Liver (tissue), 10 donors: ENCODE measurements at places on chromosomes 1 and 21. TPM values are rescaled to one million over a fixed set of nuclear protein-coding genes. Genes with fewer than 3 reads are reported as not detected.

DNA sequence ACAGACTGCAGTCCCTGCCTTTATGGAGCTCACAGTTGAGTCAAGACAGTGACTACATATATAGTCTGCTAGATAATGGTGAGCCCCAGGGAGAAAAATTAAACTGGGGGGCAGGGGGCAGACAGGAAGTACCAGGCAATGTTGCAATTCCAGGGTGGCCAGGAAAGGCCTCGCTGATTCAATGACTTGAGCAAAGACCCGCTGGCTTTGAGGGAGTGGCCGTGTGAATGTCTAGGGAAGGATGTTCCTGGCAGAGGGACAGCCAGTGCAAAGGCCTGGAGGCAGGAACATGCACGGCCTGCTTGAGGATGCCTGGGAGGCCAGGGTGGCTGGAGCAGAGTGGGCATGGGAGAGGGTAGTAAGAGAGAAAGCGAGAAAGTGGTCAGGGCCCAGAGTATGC is 23.0 kb upstream of the EPHA8 start:
- no peak for DNase-seq

DNA sequence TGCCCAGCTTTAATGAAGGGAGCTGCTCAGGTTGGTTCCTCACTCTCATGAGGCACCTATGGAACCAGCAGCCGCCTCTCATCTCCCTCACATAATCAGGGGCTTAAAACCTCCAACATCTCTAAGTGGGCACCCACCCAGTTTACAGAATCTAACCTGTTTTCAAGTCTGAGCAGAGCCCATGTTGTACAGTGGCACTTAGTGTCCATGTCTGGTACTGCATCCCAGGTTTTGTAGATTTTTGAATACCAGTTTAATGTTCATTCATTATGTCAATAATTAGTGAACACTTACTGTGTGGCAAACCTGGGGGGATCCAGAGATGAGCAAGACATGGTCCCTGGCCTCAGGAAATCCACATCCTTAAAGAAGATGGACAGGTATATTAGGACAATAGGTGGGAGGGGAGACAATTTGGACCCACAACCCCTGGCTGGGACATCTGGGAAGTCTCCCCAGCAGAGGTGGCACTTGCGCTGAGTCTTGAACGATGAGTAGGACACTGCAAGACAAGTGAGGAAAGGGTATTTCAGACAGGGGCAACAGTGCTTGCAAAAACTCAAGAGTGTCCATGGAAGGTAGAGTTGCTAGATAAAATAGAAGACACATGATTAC is 83.3 kb downstream of the LACTBL1 start:
- DNase-seq: no peak

- DNase-seq: peak; percentile 60
Observed at GRCh38 chr1:10796029-10796944, at the start of gene CASZ1. TSS of gene CASZ1 (minus strand) at chr1:10796646. CDS start at chr1:10693889, 102,757 bp downstream.

Gene GCLM
- total RNA-seq: 8.9 TPM

Gene SMCP
- not detected for total RNA-seq

- no peak for DNase-seq
Observed at GRCh38 chr1:65963156-65963888, 170.6 kb downstream of the PDE4B start.

Gene NPPB
- total RNA-seq: not detected

GRCh38 chr1:88455621-88456256 is 228.3 kb upstream of the PKN2 start:
- DNase-seq: no peak

- no peak for DNase-seq
Observed at GRCh38 chr1:93129507-93130099, 50.5 kb downstream of the MTF2 start.

Gene SLAMF9
- total RNA-seq: 0.25 TPM

DNA sequence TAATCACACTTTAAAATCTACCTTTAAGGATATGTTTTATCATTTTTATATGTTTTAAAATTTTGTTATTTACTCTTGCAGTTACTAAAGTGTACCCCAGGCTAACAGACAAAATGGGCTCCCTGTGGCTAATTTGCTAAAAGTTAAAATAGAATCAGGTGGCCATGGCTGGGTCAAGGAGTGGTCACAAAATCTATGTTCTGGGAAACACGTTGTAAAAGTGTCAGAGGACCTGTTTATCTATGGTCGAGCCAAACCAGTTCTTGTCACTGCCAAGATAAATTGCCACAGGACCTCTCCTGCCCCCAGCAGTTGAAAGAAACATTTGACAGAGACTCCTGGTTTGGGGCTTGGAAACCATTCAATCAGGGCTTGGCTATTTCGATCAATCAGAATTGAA is 21.2 kb upstream of the TTLL7 start:
- DNase-seq: no peak

Gene PROX1
- 101 TPM for total RNA-seq

Gene CR1
- total RNA-seq: 16.7 TPM

- DNase-seq: peak; percentile 57
Observed at GRCh38 chr1:18901147-18901951, 1.0 kb downstream of the ALDH4A1 start.

Gene C1orf87
- total RNA-seq: not detected

GRCh38 chr1:17957588-17958267 is 149.9 kb upstream of the IGSF21 start:
- no peak for DNase-seq

DNA sequence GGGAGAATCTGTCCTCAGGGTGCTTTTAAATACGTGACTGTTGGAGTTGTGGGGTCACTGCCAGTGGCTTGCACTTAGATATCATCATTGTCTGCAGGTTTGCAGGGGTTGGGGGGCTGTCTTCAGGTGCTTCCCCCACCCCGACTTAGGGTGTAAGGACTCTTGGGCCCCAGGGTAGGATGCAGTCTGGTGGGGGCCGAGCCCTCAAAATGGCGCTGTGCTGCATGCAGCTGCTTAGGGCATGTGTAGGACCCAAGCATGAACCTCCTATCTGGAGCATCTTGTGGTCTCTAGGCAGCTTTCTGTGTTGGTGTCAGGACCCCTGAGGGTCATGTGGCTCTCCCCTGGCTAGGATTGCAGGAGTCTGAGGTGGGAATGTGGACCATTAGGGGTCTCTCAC is 55.6 kb upstream of the B3GALT2 start:
- DNase-seq: no peak

Gene SPSB1
- 19.1 TPM for total RNA-seq

GRCh38 chr1:31155216-31155806 is 84.4 kb downstream of the NKAIN1 start:
- peak; percentile 71 for DNase-seq

DNA sequence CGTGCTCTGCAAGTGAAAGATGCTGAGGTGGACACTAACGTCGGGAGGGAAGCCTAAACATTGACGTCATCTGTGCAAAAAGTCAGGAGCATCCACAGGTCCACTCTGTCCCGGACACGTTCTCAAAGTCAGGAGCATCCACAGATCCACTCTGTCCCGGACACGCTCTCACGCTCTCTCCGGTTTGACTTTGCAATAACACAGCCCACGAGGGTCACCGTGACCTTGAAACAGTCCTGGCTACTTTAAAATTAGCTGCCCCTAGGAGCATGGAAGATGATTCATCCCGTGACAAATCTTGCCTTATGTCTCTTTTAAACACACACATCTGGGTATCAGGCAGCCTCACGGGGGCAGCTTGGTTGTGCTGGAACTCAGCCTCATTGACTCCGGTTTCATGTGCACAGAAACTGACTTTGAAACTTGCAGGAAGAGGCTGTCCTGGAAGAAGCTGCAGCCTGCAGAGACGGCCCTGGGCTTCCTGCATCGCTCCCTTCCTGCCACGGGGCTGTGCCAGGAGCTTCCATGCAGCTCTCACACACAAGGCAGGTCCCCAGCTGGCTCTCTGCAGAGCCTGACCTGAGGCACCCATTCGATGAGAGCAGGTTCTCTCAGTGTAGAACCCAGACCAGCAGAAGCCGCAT is 18.1 kb upstream of the COL18A1 start:
- no peak for DNase-seq

DNA sequence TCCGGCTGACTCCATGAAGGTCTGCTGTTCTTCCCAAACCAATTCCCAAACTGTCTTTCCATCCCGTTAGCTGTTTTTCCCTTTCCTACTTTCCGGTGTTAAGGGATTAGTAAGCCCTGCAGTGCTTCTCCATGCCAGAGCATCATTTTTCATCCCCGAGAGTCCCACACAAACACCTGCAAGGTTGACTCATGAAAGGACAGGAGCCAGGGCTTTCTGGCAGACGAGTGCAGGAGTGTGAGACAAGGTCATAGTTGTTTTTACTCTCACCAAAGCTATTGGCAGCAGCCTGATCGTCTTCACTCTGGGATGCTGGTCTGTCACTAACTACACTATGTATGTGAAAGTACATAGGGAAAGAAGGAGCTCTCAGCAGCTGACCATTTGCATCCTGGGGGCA is 10.2 kb upstream of the BECN2 start:
- no peak for DNase-seq

- DNase-seq: peak; percentile 57
Observed at GRCh38 chr1:198935306-198935921, 296.6 kb downstream of the PTPRC start.

Gene MARCKSL1
- 20.3 TPM for total RNA-seq

Gene LORICRIN
- total RNA-seq: not detected

- DNase-seq: no peak
Observed at GRCh38 chr1:236407059-236407458, 13.0 kb downstream of the EDARADD start.

DNA sequence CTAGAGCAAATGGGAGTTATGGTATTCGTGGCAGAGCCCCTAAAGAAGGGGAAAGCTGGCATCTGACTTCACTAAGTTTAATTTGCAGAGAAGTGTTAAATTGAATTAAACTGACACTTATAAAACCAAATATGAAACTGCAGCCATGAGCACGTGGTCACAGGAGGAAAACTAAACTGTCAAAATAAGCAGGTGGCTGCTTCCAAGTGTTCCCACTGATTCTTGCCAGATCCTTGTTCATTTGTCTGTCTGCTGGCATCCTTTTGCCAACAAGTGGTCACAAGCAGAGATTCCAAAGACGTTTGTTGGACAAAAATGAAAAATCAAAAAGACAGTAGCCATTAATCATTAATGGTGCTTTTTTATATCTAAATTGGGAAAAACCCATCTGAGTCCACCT is 6.5 kb upstream of the CELA2B start:
- DNase-seq: no peak

Gene NKAIN1
- not detected for total RNA-seq

Gene HORMAD1
- 0.92 TPM for total RNA-seq

DNA sequence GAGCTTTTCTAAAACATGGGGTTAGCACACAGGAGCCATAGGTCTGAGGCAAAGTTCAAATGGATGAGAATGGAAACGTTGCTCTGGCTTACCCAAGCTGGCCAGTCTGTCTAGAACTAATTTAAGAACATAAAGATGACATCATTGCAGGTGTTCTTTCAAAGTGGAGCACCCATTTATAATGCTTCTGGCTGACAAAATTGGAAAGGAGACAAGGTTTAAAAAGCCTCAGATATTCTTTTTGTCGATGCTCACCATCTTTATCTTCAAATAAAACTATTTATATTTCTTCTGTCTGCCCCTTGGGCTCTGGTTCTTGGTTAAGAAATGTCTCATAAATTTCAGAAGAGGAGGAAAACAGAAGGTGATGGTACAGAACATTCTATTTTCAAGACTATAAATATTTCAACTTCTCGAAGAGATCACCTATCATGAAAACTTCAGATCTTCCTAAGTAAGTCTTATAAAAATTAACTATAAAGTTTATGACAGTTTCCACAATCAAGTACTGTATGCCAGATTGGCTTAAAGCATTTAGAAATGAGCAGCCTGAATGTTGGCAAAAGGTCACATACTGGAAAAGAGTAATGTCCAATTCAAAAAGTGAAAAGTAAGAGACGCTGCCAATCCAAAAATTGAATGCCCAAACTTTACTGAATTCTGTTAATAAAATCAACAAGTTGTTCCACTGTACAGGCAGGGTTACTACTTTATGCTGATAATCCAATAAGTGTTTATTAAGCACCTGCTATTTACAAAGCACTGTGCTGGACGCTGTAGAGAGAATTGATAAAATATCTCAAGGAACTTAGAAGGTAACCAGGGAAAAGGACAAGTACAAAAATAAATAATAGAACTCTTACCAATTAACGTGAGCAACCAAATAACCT is 92.0 kb downstream of the ETS2 start:
- DNase-seq: no peak

Gene IRF6
- 0.51 TPM for total RNA-seq

GRCh38 chr1:159492575-159493323 is 43.1 kb downstream of the OR10J5 start:
- DNase-seq: no peak

- DNase-seq: no peak
Observed at GRCh38 chr1:10507111-10507879, 32.5 kb downstream of the PEX14 start.
